CMK (cell line): ENCODE measurements at places on chromosomes 3 and 15.

DNA sequence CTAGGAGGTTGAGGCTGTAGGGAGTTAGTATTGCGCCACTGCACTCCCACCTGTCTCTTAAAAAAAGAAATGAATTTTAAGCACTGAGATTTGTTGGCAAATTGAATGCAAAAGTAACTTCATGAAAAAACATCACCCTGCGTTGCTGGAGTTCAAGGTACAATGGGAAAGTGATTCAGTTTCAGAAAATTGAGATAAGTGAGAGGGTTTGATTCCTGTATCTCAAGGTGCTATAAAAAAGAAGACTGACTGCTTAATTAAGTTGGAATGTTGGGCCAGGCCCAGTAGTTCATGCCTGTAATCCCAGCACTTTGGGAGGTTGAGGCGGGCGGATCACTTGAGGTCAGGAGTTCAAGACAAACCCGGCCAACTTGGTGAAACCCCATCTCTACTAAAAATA, 39.1 kb downstream of the IQGAP1 start:
- no peak for DNase-seq

DNA sequence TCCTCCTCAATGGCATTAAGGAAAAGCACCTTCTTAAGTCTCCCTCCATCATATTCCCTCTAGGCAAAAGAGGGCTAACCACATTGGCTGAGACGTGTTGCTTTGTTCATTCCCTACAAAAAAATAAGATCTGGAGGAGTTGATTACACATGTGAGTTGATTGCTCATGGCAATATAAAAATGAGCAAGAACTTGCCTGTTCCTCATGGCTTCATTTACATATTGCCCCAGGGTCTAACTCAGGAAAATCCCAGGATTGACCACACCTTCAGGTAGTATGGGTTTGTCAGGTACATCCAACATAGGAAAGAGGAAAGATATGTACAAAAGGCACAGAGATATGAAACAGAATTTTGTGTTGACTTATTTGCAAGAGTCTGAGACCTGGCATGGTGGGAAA, 35.5 kb downstream of the NFKBIZ start:
- no peak for DNase-seq

DNA sequence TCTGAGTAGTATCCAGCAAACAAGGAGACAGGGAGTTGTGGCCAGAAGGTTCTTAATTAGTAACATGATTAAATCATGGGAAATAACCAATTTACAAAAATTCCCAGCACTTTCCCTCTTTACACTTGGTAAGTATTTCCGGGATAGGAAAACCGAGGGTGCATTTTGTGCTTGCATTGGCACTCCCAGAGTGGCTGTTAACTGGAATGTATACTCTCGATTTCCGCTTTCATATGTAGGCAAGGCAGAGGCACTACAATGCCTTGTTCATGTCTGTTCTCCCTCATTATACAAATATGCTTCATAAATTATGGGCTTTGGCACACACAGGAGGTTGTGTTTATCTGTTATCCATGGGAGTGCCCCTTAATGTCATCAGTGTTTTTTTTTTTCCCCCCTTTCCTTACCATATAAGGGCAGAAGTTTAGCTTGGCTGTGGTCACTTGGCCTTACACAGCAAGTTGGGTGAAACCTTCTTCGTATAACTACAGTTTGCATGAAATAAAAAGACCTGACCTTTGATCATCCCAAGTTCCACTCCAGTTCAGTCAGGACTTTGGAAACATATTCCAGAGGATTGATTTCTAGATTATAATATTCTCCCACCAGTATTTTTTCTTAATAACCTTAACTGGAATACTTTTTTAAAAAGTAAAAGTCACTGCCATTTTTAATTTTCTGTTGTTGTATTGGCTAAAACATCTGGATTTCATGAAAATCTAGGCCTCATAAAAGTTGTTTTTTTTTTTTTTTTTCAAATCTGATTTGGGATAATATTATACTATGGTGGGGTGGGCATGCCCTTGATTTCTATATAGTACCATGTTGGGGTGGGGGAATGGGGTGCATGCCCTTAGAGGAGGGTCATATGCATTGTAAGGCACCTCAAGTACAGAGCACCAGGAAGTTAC, 8.9 kb downstream of the TPM1 start:
- no peak for DNase-seq

DNA sequence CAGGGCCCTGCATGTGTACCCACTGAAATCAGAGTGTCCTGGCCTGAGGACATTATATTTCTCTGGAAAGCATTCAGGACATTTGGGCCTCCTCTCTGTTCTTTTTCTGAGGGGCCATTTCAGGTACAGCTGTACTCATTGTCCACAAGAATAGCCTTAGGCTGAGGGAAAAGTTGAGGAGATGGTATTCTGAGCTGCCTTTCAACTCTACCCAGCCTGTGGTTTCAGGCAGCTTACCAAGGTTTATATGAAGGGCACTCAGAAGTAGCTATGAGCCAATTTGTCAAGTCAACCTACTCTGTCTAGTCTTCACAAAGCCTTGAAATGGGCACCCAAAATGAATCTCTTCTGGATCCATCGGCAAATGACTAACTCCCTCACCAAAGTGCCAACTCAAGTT, 9.4 kb downstream of the ATP13A4 start:
- no peak for DNase-seq

GRCh38 chr3:184703657-184704056, 8.2 kb downstream of the MAGEF1 start:
- no peak for DNase-seq

- no peak for DNase-seq
These were observed 313.1 kb downstream of the WDR72 start for GRCh38 chr15:53446376-53446775.
